ENCODE measurements at places on chromosomes 7 and 10.

GRCh38 chr7:95980167-95980566 lies 207.8 kb downstream of the DYNC1I1 start:
- DNase-seq: no peak

DNA sequence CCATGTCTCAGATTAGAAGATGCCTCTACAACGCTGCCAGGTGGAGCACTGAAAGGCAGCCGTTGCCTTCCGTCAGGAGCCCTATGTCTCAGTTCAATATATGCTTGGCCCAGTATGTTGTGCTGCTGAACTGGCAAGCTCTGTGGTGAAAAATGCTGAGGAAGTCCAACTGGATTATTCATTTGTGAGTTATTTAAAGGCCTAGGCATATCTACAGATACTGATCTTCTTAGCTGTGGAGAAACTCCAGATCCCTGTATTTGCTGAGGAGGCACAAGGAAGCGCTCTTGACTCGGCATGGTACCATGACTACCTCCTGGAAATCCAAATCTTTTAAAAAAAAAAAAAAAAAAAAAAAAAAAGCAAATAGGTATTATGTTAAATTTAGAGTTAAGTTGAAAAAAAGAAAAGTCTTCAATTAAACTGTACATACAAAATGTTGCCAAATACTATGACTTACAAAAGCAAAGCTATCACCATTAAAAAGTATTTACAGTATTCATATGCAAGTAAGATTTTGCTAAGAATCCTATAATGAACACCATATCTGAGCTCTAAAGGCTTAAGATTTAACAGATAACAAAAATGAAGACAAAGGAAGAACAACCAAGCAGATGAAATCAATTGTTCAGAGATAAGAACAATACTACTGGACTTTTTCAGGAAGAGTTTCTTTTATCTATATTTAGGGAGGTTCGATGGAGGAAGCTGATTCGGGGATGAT lies 152.4 kb downstream of the GALNT11 start:
- DNase-seq: no peak

DNA sequence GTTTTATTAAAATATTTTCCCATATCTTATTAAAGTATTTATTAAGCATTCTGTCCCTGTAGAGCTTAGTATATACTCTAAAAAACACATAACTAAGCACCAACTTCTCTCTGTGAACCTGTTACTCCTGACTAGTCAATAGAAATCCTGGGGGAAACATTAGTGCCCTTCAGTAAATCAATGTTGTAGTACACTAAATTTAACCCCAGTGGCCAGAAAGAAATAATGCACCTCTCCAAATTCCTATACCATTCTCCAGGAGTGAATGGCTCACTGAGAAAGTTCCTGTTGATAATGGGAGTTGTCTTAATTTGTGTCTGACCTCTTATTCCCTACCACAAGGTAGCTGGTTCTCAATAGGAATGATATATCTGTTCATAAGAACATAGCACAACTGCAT lies 188.2 kb downstream of the SEMA3D start:
- DNase-seq: no peak

DNA sequence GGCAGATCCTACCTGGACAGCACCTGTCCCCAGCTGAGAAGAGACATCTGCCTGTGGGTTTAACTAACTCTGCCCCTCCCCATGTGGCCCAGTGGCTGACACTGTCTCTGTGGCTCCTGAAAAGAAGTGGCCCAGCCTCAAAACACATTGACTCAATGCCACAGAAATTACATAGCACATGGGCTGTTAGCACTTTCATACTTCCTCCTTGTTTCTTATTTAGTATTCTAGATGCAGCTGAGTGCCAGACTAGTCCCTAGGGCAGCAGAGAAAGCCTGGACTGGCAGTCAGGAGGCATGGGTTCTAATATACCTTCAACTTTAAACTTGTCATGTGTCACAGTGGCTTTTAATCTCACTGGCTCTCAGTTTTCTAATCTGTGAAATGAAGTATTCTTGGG lies 171.0 kb downstream of the TRIL start:
- DNase-seq: no peak

- DNase-seq: no peak
Observed at GRCh38 chr10:49627644-49628247, 13.9 kb downstream of the CHAT start.

DNA sequence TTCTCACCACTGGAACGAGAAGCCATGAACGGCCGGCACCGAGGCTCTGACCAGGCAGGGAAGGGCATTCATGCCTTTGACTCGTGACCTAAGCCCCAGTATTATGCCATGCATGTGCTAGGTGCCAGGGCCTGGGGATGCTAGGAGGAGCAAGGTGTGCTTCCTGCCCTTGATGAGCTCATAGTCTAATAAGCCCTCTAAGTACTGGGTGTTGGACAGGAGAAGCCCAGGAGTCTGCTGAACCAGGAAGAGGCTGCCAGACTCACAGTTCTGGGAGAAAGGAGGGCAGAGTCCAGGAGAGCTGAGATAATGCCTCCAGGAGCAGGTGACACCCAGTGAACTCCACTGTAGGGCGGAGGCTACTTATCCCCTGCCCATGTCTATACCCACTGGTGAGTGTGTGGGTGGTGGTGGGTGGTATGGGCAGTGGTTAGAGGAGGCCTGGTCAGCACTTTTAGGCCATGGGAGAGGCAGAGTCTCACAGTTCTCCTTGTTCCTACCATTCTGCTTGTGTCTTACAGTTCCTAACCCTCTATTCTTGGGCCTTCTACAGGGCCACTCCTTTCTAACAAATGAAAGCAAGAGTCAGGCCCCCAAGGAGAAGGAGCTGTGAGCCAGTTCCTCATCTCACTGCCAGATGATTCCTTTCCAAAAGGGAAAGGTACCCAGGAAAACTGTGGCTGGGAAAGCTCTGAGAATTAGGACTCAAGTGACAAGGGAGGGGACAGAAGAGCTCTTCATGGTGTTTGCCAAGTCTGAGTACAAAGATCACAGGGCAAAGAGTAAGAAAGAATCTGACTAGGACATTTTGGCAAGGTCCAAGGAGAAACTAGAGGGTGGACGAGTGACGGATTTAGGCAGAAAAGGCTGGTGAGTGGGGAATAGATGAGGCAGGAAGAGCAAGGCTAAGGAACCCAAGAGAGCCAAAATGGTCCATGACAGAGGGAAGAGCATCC lies 3.6 kb upstream of the MXI1 start:
- no peak for DNase-seq
